ENCODE measurements at places on chromosomes 1 and 21. TPM values are rescaled to one million over a fixed set of nuclear protein-coding genes. Genes with fewer than 3 reads are reported as not detected.

DNA sequence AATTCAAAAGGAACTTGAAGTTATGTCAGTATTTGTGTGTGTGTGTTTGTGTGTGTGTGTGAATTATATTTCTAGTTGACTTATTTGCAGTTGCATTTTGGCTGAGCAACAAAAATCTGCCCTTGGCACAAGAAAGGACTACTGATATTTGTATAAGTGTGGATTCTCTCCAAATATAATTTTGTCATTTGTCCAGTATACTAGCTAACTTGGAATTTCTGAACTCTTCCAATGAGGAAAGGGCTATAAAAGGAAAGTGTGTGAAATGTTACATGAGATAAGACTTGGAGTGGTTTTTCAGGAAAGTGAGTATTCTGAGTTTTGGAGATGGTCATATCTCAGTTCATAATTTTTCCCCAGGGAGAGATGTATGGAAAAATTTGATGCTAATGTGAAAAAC lies 1384.1 kb upstream of the B3GALT2 start:
- no peak for DNase-seq

- DNase-seq = no peak
These were observed 119.7 kb downstream of the ZNF326 start for GRCh38 chr1:90114521-90115141.

DNA sequence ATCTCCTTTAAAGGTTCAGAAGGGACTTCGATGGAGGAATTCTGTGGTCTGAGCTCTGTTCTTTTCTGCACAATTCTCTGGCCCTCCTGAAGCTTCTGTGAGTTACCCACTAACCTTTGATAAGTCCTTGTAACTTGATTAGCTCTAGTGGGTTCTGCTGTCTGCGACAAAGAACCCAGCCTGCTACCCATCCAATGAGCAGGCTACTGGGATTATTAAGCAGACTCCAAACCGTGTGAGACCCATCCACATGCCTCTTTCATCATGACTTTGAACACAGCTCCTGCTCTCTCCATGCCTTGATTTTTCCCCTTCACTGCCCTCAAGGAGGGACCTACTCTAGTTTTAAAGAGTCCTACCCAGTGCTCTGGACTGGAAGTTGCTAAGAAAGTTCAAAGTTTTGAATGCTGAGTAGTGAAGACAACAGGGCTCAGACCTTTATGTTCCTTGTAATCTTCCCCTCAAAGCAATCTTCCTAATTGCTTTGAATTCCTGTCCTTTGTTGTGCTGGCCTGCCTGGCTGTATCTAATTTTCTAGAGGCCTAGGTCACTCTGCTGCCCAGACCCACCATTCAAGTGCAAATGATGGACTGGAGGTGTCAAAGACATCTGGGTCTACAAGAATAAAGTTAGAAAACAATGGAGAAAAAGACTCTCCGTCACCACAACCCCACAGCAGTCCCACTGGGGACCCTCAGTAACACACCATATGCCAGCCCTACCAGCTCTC lies 146.9 kb downstream of the RHOU start:
- no peak for DNase-seq

GRCh38 chr1:47582891-47583608 lies 145.2 kb downstream of the FOXD2 start:
- DNase-seq = no peak

- DNase-seq = no peak
These were observed 175.6 kb downstream of the HHAT start for GRCh38 chr1:210504286-210504685.

GRCh38 chr1:14871218-14871970 lies 272.9 kb downstream of the KAZN start:
- no peak for DNase-seq

DNA sequence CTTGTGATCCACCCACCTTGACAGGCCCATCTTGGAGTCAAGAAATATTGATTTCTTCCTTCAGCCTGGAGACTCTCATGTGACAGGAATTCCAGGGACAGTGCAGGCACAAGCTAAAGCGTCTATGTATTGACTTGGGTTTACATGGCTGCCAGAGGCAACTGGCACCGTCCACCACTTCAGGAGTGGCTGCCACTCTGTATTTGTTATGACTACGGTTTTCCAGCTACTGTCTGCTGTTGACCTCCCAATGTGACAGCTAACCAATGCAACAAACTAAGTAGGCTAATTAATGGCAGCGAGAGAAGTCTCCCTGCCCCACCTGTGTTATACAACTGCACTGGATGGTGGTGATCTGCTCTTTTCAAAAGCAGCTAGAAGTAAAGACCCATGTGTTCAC lies 56.9 kb downstream of the CD58 start:
- DNase-seq = peak; percentile 68

- no peak for DNase-seq
These were observed 55.6 kb downstream of the COQ8A start for GRCh38 chr1:226995365-226996332.

DNA sequence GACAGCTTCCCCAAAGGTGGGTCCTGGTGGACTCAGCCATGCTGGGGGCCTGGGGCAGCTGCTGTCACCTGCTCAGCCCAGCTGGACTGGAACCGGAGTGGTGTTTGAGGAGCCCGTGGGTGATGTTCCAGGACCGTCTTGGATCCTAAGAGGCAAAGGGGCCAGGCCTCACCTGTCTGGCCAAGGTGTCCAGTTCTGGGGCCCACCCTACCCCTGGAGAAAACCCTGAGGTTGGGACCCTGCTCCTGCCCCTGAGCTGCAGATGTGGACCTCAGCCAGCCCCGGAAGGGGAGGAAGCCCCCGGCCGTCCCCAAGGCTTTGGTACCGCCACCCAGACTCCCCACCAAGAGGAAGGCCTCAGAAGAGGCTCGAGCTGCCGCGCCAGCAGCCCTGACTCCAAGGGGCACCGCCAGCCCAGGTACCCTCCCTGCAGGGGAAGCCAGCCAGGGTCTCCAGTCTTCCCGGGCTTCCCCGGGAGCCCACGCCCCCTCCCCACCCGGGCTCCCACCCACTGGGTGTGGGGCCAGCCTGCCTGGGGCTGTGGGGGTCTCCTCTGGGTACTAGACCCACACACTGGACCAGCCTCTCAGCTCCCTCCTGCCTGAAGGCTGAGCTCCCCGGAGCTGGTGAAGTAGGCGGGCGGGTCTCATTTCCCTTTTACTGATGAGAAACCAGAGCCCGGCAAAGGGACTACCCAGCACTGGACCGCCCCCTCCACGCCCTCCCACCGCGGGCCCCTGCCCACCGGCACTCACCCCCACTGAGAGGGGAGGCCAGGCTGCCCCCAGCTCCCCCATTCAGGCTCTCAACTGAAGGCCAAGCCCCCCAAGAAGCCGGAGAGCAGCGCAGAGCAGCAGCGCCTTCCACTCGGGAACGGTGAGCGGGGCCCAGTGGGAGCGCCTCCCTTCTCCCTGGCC lies 1.3 kb downstream of the AIRE start:
- peak; percentile 37 for DNase-seq

GRCh38 chr21:33490991-33491372 lies 534 bp downstream of the DNAJC28 start:
- no peak for DNase-seq

DNA sequence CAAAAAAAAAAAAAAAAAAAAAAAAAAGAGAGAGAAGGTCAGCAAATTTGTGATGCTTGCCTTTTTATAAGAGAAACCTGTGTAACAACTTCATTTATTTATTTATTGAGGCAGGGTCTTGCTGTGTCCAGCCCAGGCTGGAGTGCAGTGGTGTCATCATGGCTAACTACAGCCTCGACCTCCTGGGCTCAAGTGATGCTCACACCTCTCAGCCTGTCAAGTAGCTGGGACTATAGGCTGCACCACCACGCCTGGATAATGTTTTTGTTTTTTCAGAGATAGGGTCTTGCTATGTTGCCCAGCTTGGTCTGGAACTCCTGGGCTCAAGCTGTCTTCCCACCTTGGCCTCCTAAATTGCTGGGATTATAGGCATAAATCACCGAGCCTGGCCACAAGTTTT lies 42.4 kb downstream of the DHCR24 start:
- no peak for DNase-seq

DNA sequence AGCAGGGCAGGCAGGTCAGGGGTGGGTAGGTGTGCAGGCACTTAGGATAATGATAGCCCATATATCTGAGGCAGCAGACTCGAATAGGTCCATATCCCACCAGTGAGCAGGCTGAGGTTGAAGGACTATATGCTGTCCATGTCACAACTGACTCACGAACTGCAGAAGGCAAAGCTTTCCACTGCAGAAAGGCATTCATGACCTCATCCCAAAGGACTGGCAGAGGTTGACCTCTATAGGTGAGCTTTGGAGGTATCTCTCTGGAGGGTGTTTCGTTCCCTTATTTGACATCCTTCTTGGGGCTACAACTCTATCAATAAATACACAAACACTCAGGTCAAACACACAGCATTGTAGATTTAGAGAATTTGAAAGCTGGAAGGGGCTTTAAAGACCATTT lies 42.8 kb upstream of the MARK1 start:
- DNase-seq = no peak

DNA sequence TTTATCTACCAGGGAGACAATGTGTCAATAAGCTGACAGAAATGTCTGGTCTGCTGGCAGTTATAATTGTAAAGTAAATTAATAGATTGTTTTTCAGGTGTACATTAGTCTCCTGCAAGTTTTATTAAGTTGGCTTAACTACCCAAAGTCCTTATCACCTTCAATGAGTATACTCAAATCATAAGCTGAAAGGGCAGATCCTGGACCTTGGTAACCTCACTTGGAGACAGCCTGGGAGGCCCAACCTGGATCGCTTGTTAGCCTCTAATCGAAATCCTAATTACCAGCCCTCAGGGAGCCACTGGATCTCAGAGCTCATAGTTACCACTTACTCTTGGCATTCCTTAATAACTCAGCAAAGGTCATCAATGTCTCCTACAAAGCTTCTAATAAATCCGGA lies 49.7 kb downstream of the UCHL5 start:
- no peak for DNase-seq

- DNase-seq = no peak
These were observed 21.9 kb downstream of the DPYD start for GRCh38 chr1:97898948-97899347.

DNA sequence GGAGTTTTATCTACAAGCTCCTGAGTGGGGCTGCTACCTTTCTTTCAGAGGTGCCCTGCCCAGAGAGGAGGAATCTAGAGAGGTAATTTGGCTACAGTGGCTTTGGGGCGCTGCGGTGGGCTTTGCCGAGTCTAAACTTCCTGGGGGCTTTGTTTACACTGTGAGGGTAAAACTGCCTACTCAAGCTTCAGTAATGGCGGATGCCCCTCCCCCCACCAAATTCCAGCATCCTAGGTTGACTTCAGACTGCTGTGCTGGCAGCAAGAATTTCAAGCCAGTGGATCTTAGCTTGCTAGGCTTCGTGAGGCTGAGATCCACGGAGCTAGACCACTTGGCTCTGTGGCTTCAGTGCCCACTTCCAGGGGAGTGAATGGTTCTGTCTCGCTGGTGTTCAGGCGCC lies 43.9 kb downstream of the SWT1 start:
- no peak for DNase-seq

DNA sequence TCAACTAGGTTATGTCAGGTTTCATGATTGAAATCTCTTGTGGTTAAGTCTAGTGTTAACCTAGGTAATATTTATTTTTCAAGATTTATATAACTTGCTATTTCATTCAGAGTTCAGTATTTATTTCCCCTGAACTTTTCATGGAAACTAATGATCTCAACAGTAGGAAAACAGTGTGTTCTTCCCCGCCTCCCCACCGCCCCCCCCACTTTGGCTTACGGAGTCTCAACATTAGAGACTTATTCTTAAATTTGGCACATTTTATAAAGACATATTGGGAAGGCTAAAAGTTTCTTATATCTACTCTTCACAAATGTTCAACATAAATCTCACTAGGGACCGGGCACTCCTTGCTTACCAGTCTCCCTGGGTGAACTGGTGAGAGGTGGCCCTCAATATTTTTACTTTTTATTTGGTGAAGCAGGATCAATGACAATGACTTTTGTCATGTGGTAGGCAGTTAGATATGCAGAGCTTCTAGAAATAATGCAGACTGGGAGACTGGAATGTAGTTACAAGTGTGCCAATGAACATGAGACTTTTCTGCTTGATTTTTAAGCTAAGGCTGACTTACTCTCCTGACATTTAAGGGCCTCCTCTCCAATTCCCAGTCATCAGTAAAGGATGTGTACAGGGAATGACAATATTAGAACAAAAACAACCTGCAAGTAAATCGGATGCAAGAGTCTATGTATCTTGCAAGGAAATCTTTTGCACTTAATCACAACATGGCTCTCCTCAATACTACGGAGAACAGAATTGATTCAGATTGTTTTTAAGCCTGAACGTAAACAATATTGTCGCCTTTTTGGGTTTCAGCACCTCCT lies 1.7 kb upstream of the MAN1A2 start:
- peak; percentile 56 for DNase-seq

DNA sequence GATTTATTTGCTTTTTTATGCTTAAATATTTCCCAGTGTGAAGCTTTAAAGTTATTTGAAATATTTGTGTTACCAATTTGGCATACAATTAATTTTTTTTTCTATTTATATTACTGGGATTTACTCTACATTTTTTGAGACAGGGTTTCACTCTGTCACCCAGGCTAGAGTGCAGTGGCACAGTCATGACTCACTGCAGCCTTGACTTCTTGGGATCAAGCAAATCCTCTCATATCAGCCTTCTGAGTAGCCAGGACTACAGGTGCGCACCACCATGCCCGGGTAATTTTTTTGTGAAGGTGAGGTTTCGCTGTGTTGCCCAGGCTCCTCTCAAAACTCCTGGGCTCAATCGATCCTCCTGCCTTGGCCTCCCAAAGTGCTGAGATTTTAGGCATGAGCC lies 39.5 kb downstream of the BACH1 start:
- DNase-seq = no peak

- DNase-seq = no peak
These were observed 5.1 kb upstream of the SRARP start for GRCh38 chr1:15998929-15999328.

DNA sequence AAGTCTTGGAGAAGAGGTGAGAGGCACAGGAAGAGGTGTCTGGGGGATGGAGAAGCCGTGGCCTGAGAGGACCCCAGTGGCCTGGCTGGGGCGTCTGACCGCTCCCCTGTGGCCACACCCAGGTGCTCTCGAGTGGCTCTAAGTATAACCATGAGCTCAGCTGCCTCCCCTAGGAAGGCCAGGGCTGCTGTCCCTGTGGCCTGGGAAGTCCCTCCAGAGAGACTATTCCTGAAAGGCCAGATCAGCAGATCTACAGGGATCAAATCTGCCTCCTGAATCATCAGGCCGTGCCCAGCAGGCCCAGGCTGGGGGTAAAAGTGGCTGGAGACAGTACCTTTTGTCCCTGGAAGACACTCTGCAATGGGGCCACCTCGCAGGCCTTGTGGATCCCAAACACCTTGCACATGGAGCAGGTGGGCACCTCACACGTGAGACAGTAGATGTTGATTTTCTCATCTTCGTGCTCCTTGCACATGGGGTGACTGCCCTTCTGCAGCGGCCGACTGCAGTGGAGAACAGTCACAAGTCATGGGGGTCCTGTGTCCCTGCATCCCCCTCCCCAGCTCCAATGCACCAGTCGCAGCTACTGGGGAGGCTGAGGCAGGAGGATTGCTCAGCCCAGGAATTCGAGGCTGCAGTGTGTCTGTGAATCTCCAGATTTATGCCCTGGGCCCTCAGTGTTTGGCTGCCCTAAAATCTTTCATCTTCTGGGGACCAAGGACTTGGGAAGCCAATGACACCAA lies 6.4 kb downstream of the TRIM63 start:
- DNase-seq = no peak

The ZNF670 gene
- 1.6 TPM for total RNA-seq

The S100A13 gene
- total RNA-seq = 265 TPM

The RSPH1 gene
- total RNA-seq = not detected

The KRTAP19-8 gene
- total RNA-seq = not detected

The GJA8 gene
- total RNA-seq = not detected

The DCST2 gene
- 0.25 TPM for total RNA-seq

The CNR2 gene
- total RNA-seq = not detected

The STYXL2 gene
- total RNA-seq = 136 TPM

The CFAP74 gene
- not detected for total RNA-seq

The NLRP3 gene
- total RNA-seq = 0.91 TPM

The GUCA2B gene
- total RNA-seq = not detected

The RGS18 gene
- 2.2 TPM for total RNA-seq
